ENCODE measurements at places on chromosomes 12 and 14. TPM values are rescaled to one million over a fixed set of nuclear protein-coding genes. Genes with fewer than 3 reads are reported as not detected.

DNA sequence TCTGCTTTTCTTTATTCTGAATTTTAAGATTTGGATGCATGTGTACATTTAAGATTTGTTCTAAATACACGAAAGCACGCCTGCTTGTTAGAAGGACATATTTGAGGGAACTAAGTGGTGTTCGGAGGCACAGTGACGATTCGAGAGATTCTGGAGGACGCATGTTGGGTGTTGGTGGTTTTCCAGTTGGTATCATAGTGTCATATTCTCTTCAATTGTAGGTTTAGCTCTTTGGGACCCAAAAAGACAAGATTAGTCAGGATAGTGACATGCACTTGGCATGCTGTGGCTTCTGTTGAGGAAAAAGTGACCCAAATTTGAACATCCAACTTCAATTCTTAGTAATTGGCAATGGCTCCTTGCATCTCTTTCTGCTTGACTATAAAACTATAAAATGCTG lies 30.1 kb downstream of the PRKCH start:
- no peak overlapping the region for H3K27ac ChIP-seq
- no peak overlapping the region for H3K4me3 ChIP-seq
- no peaks in the 10 kb centered on the region for H3K4me1 ChIP-seq
- H3K36me3 ChIP-seq: no peaks in the 10 kb centered on the region
- no peaks in the 10 kb centered on the region for H3K27me3 ChIP-seq

GRCh38 chr14:100142073-100143040 lies 17.1 kb downstream of the DEGS2 start:
- no peaks in the 10 kb centered on the region for H3K27me3 ChIP-seq
- H3K4me1 ChIP-seq: peaks cover 4% of the 10 kb centered on the region
- no peak for DNase-seq

- H3K27ac ChIP-seq: peak overlapping the region; percentile 82
- no peaks in the 10 kb centered on the region for H3K4me1 ChIP-seq
- no peak for DNase-seq
- H3K4me3 ChIP-seq: no peak overlapping the region
- H3K27me3 ChIP-seq: no peaks in the 10 kb centered on the region
- H3K36me3 ChIP-seq: peaks cover 29% of the 10 kb centered on the region
Observed at GRCh38 chr12:56661560-56661959, 15.8 kb upstream of the ATP5F1B start.

DNA sequence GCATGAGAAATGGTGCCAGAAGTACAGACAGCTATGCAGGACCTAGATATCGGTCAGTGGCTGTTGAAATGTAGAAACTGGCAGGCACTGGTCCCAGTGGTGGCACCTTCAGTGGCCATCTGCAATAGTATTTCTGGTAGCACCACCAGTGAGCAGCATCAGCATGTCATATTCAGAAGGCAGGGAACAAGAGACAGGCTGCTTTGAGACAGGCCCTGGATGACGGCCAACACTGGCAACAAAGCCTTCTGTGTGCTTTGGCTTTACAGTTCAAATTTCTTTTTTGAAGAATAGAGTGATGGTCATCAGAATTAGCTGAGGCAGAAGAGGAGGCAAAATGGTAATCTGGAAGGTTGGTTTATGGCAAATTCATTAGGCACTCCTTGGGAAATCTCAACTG lies 273.4 kb upstream of the SLC16A7 start:
- peak overlapping the region; percentile 38 for H3K4me3 ChIP-seq
- no peaks in the 10 kb centered on the region for H3K27me3 ChIP-seq
- peaks cover 40% of the 10 kb centered on the region for H3K36me3 ChIP-seq
- H3K27ac ChIP-seq: peak overlapping the region; percentile 75
- H3K4me1 ChIP-seq: peaks cover 31% of the 10 kb centered on the region
- DNase-seq: no peak

- no peaks in the 10 kb centered on the region for H3K27me3 ChIP-seq
- H3K4me3 ChIP-seq: no peak overlapping the region
- no peak overlapping the region for H3K27ac ChIP-seq
- H3K4me1 ChIP-seq: peaks cover 18% of the 10 kb centered on the region
Observed at GRCh38 chr12:45705404-45705803, 24.1 kb upstream of the ARID2 start.

DNA sequence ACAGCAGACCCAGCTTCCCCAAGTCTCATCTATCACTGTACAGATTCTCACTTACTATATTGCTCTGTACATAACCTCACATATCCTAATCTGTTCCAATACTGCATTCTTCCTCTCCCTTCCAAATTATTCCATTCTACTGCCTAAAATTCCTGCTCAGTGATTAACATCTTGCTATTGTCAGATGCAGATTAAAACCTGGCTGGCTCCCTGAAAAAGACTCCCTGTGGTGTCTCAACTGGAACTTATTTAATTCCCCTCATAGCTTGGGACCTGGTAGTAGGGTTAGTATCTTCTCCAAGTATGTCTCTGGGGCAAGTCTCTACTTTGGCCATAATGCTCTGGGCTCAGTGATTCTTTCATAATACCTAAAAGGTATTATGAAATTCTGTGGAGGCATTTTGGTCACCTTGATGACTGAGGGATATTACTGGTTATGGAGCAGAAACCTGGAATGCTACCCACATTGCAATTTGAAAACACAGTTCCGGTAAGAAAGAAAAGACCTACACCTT lies 55.8 kb downstream of the PAWR start:
- H3K4me1 ChIP-seq: peaks cover 41% of the 10 kb centered on the region
- no peak overlapping the region for H3K4me3 ChIP-seq
- H3K27ac ChIP-seq: peak overlapping the region; percentile 5
- no peaks in the 10 kb centered on the region for H3K36me3 ChIP-seq
- H3K27me3 ChIP-seq: no peaks in the 10 kb centered on the region
- DNase-seq: peak; percentile 68

DNA sequence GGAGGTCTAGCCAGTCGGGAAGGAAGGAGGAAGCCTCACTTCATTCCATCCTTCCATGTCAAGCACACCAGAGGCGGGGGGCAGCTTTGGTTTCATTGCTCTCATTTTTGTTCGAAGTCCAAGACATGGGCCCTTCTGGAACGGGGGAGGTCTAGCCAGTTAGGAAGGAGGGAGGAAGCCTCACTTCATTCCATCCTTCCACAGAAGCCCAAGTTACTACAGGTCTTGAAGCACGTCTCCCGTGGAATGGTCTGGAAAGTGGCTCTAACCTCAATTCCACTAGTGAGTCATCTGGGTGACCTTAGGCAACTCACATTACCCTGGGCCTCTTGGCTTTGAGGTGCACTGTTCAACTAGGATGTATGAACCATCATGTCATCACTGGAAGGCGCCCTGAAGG lies 156.3 kb downstream of the NTF3 start:
- peaks cover 25% of the 10 kb centered on the region for H3K4me1 ChIP-seq
- no peaks in the 10 kb centered on the region for H3K36me3 ChIP-seq
- H3K4me3 ChIP-seq: no peak overlapping the region

DNA sequence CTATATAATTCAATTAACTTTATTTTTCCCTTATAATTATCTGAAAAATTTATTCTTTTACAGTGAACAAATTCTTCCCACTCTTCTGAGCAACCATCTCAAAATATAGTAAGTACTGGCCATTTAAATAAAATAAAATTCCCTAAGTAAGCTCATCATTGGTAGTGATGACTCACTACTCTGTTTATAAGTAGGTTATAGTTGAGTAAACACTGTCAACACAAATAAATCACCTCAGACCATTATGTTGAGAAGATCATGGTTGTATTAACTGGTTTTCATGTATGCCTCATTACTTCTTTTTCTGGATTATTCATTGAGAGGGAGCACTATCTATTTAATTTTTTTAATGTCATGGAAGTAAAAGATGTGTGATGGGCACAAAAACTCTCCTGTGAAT lies 220.5 kb downstream of the SEC23A start:
- no peak for DNase-seq
- no peaks in the 10 kb centered on the region for H3K27me3 ChIP-seq
- H3K36me3 ChIP-seq: no peaks in the 10 kb centered on the region
- no peak overlapping the region for H3K27ac ChIP-seq

DNA sequence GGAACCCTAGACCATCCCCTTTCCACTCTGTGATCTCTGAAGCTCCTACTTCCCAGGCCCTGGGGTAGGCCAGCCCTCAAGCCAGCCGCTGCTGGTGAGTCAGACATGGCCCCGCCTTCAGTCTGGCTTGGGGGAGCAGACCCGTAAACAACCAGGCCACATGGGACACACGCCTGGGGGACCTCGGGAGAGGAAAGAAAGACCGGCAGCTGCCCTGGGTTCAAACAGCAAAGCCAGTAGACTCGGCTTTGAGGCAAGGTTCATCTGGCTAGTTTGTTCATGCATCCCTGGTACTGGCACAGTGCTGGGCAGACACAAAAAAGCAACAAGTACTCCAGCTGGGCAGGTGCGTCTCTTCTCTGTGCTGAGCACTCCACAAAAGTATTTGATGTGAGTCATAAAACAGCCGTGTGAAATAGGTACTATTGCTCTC lies 101.9 kb downstream of the SETD3 start:
- H3K36me3 ChIP-seq: no peaks in the 10 kb centered on the region
- no peak for DNase-seq
- no peaks in the 10 kb centered on the region for H3K27me3 ChIP-seq
- peaks cover 3% of the 10 kb centered on the region for H3K4me1 ChIP-seq

- H3K36me3 ChIP-seq: no peaks in the 10 kb centered on the region
- no peaks in the 10 kb centered on the region for H3K27me3 ChIP-seq
- no peak overlapping the region for H3K4me3 ChIP-seq
- DNase-seq: no peak
- H3K27ac ChIP-seq: no peak overlapping the region
Observed at GRCh38 chr12:13571035-13571434, 374.5 kb downstream of the EMP1 start.

DNA sequence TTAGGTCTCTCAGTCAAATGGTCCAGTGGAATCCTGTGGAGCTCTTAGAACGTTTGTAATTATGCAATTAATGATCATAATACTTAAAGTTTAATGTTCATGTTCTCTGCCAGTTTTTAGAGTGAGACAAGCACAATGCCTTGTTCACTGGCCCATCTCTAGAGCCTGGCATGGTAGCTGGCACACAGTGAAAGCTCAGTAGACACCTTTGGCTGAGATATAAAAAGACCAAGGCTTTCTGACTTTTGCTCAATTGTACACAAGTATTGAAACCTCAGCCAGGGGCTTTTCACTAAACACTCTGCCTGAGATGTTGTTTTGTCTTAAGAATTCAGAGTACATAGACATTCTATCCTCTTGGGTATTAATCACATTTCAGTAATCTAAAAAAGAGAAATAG lies 241.8 kb upstream of the ATP2B1 start:
- no peaks in the 10 kb centered on the region for H3K27me3 ChIP-seq
- peaks cover 24% of the 10 kb centered on the region for H3K4me1 ChIP-seq
- no peak for DNase-seq
- H3K27ac ChIP-seq: no peak overlapping the region
- no peaks in the 10 kb centered on the region for H3K36me3 ChIP-seq

DNA sequence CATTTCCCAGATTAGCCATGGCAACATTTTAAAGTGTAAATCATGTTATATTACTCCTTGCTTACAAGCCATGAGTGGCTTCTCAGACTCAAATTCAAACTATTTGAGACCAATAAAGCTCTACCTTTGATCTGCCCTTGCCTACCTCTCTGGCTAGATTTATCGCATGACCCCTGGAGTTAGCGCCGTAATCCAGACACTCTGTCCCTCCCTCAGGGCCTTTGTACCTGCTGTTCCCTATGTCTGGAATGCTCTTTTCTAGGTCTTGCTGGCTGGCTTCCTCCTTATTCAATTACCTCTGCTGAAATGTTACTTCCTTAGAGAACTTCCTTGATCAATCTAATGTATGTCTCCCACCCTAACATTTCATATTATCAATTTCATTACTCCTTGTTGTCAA lies 16.3 kb downstream of the SIX4 start:
- H3K27me3 ChIP-seq: no peaks in the 10 kb centered on the region
- no peak overlapping the region for H3K4me3 ChIP-seq
- peaks cover 12% of the 10 kb centered on the region for H3K4me1 ChIP-seq

GRCh38 chr12:63400718-63401117 lies 249.7 kb upstream of the AVPR1A start:
- no peak overlapping the region for H3K4me3 ChIP-seq
- DNase-seq: no peak
- H3K36me3 ChIP-seq: no peaks in the 10 kb centered on the region
- no peaks in the 10 kb centered on the region for H3K4me1 ChIP-seq
- no peaks in the 10 kb centered on the region for H3K27me3 ChIP-seq

- no peak overlapping the region for H3K4me3 ChIP-seq
- 0 out of 2 replicates have a peak, but pooled peaks cover 3% of the 10 kb centered on the region for H3K36me3 ChIP-seq
- no peak for DNase-seq
Observed at GRCh38 chr12:6826125-6826733, 2.0 kb upstream of the P3H3 start.

DNA sequence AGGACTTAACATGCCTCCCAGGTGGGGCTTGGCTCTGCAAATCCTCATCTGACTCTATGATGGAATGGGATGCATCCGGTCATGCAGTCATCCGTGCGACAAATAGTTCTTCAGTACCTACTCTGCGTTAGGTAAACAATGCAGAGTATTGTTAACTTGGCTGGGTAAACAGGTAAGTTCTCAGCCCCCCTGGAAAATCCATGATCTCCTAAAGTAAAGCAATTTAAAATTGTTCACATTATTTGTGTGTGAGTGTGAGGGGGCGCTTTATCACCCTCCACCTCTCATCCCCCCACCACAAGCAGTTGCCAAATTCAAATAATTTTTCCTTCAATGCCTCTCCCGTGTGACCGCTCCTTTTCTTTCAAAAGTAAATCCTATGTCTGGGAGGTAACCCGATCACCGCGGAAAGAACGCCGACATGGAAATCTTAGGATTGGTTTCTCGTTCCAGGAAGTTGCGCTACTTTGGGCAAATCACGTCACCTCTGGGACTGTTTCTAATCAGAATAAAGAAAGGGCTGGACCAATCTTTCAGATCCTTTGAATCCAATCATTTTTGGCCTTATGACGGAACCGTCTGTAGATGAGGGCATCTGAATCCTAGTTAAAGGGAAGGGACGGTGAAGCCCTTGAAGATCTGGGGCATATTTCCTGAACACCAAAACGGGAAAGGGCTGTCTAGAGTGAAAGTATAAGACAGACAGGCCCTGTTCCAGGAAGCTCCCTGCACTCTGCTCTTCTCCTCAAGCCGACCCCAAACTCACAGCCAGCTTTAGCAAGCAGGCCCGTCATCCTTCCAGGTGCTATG lies 44.0 kb upstream of the SINHCAF start:
- no peaks in the 10 kb centered on the region for H3K27me3 ChIP-seq
- no peaks in the 10 kb centered on the region for H3K36me3 ChIP-seq
- peak overlapping the region; percentile 99 for H3K27ac ChIP-seq
- peak; percentile 86 for DNase-seq

DNA sequence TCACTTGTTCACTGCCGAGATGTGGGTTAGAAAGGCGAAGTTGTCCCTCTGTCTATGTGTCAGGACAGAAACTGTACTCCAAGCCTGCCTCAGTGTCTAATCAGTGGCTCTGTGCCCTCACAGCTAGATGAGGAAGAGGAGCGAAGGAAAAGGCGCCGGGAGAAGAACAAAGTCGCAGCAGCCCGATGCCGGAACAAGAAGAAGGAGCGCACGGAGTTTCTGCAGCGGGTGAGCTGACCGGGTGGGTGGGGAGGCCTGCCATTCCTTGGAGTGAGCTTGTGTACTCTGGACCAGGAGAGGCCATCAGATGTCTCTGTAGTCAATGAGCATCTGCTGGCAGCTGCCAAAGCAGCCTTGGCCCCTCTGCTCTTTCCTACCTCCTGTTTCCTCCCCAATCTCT lies 33.5 kb downstream of the JDP2 start:
- peaks cover 20% of the 10 kb centered on the region for H3K4me1 ChIP-seq
- no peak overlapping the region for H3K27ac ChIP-seq
- no peaks in the 10 kb centered on the region for H3K36me3 ChIP-seq
- no peaks in the 10 kb centered on the region for H3K27me3 ChIP-seq

The SSTR1 gene
- total RNA-seq: 2.3 TPM

The ABCD2 gene
- 0.04 TPM for total RNA-seq

The BDKRB1 gene
- total RNA-seq: not detected

The RIC8B gene
- total RNA-seq: 24.0 TPM

The GALNT6 gene
- total RNA-seq: 20.2 TPM

The TBX3 gene
- total RNA-seq: 0.35 TPM

The ADGRD1 gene
- 0.08 TPM for total RNA-seq

The KRT86 gene
- not detected for total RNA-seq

The CLEC4E gene
- not detected for total RNA-seq

The ACVRL1 gene
- 0.62 TPM for total RNA-seq

The KRT82 gene
- not detected for total RNA-seq
